Fibroblast of the aortic adventitia (primary cell): ENCODE measurements at places on chromosomes 16 and 17.

DNA sequence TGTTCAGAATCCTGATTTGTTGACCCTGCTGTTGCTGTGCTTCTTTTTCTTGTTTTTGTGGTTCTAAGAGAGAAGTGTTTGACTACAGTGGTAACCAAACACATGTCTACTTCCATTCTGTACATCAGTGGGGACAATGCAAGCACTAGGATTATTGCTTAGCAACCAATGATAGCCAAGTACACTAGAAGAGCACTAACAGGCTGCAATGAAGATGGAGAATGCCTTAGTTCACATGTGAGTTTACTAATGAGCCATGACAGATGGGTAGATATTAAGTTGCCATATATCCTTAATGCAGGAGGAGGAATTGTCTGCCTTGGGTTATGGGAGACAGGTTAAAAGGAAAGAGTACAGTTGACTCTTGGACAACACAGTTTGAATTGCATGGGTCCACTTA lies 8.3 kb downstream of the EFCAB5 start:
- no peak for DNase-seq

- no peak for DNase-seq
These were observed 60.9 kb downstream of the KLHDC4 start for GRCh38 chr16:87704754-87705353.

DNA sequence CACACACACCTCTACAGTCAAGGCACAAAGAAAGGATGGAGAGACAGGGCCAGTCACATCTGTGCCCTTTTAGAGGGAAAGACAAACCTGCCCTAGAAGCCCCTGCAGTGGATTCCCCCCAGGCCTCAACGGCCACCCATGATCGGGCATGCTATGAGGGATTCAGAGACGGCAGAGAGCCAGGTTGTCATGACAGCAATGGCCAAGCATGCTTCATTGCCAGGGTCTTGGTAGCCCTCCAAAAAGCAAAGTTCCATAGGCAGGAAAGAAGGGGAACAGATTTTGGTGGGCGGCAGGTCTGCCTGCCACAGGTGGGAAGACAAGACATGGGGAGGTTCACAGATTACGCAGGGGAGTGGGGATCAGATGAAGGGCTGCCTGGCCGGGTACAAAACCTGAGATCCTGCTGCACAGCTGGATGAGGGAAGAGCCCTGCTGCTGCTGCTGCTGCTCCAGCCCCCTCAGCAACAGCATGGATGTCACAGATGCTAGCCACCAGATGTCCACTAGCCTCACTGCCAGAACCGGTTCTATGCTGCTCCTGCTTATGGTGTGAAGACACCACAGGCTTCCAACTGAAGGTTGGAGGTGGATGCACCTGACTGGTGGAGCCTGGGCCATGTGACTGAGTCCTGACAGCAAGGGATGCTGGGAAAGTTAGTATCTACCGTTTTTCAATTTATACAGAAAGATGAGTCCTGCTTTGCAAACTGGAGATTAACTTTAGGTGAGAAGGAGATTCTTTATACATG lies 17.8 kb downstream of the ACTG1 start:
- no peak for DNase-seq

DNA sequence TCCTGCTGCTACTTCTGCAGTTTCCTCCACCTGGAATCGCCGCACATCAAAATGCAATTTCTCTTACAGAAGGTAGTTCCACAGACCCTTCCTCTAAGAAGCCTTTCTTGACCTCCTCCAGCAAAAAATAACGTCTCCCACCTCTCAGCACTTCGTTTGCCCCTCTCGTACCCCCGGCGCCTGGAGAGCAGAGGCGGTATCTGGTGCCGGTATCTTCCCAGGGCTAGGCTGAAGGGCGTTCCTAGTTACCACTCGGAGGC lies 482 bp downstream of the DCTPP1 start:
- DNase-seq = no peak

DNA sequence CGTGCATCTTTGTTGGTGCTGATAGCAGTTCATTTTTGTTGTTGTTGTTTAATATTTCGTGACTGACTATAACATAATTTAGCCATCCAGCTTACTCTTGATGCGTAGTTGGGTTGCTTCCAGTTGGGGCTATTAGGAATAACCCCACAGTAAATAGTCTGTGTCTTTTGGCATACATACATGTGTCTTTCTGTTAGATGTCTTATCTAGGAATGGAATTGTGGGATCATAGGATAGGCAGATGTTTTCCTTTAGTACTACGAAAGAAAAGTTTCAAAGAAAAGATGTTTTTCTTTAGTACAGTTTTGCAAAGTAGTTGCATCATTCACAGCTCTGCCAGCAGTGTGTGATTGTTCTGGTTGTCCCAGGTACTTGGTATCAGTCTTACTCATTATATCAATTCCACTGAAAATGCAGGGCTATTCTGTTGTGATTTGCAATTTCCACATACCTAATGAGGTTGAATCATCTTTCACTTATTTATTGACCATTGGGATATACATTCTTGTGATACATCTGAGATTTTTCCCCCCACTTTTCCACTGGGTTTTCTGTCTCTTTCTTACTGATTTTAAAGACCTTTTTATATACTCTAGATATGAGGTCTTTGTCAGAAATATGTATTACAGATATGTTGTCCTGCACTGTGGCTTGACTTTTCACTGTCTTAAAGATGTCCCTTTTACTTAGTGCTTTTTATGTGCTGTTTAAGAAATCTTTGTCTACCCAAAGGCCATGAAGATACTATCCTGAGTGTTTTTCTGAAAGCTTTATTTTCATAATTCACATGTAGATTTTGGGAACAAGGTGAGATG lies 173.3 kb downstream of the MRTFB start:
- DNase-seq = peak; percentile 83

- no peak for DNase-seq
These were observed 88.9 kb downstream of the C16orf78 start for GRCh38 chr16:49462362-49462988.

- peak; percentile 80 for DNase-seq
These were observed 51.8 kb upstream of the KDM6B start for GRCh38 chr17:7782240-7782639.

- no peak for DNase-seq
These were observed 60.4 kb downstream of the BAIAP2 start for GRCh38 chr17:81095383-81095762.

DNA sequence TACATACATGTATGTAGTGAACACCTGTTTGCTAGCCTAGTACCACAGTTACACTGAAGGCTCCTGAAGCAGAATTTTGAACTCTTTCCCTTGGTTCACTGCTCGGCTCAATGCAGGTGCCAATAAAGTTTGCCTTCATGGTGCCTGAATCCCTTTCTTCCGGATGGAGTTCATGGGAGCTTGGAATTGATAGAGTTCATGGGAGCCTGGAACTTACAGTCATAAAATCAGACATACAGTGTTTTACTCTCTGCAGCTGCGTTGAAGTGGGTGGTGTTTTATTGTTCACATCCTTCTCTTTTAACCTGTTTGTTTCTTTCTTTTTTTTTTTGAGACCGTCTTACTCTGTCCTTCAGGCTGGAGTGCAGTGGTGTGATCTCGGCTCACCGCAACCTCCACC lies 29.2 kb upstream of the ABR start:
- no peak for DNase-seq

DNA sequence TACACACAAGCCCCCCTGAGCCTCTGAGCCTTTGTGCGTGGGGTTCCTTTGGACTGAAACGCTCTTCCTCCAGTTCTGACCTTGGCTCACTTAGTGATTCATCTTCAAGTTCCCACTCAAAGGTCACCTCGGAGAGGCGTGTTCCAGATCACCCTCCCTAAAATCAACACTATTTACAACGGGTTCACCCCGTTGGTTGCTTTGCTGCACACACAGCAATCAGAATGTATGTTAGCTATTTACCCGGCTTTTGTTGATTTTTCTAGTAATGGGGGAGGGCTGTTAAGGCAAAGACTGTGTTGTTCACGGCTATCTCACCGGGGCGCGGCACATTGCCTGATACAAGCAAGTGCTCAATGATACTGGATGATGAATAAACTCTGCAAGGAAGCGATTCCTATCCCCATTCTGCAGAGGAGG lies 977 bp downstream of the NAGPA start:
- no peak for DNase-seq

DNA sequence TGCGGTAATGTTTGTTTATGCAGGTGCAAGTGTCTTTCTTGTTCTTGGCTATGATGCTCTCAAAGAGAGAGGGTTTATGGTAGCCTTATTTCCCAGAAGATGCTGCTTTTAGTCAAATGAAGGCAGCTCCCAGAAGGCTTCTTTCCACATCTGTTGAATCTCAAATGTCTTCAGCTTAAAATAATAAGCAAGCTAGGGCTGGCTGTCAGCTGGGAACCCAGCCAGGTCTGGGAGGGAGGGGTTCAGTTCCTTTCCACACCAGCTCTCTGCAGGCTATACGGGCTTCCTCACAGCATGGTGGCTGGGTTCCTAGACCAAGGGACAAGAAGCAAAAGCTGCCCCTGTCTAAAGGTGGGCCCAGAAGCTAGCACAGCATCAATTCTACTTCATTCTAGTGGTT lies 47.4 kb upstream of the ATF7IP2 start:
- DNase-seq = no peak

- DNase-seq = no peak
These were observed 10.2 kb downstream of the DLX3 start for GRCh38 chr17:49984776-49985175.

DNA sequence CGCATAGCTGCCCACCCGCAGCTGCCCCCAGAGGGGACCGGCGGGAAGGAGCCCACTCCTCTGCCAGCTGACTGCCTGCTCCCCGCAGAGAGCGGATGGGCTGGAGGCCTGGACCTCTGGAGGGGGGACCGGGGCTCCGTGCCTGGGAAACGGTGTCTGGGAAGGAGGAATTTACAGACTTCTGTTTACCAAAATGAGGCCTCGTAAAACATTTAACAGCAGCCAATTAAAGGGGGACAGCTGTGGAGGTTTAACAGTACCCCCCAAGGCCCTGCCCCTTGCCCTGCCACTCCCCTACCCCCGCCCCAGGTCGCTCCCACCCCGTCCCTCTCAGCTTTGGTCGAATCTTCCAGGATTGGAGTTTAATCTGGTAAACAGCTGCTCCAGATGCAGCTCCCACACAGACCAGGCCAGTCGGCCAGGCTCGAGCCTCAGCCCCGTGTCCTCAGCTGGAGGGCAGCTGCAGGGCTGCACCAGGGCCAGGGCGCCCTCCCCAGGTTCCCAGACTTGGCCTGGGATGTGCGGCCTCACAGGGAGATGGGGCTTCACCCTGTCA lies 41.1 kb downstream of the BAHCC1 start:
- DNase-seq = no peak

- peak; percentile 23 for DNase-seq
These were observed at the start of gene WIPI1 for GRCh38 chr17:68457168-68457538. TSS of gene WIPI1 (minus strand) at chr17:68457496. CDS start at chr17:68457421, 75 bp downstream.

- DNase-seq = no peak
These were observed 13.8 kb downstream of the MVP start for GRCh38 chr16:29834079-29834478.

DNA sequence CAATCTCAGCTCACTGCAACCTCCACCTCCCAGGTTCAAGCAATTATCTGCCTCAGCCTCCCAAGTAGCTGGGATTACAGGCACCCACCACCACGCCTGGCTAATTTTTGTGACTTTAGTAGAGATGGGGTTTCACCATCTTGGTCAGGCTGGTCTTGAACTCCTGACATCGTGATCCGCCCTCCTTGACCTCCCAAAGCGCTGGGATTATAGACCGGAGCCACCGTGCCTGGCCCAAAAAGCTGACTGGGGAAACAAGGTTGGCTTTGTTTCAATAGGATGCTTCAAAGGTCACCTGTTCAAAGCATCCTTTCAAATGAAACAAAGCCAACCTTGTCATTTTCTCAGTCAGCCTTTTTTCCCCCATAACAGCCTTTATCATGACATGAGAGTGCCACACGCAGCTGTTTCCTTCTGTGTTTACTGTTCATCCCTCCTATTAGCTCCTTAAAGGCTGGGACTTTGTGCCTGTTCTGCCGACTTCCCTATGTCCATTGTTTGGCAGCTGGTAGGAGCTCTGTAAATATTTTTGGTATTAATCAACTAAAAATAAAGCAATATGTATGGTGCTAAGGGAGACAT lies 51.1 kb downstream of the ADAMTS18 start:
- DNase-seq = no peak
